ENCODE measurements at places on chromosomes 2 and 18.
A peak's percentile ranks its signal among the peaks of the same experiment; 100 is the strongest.

DNA sequence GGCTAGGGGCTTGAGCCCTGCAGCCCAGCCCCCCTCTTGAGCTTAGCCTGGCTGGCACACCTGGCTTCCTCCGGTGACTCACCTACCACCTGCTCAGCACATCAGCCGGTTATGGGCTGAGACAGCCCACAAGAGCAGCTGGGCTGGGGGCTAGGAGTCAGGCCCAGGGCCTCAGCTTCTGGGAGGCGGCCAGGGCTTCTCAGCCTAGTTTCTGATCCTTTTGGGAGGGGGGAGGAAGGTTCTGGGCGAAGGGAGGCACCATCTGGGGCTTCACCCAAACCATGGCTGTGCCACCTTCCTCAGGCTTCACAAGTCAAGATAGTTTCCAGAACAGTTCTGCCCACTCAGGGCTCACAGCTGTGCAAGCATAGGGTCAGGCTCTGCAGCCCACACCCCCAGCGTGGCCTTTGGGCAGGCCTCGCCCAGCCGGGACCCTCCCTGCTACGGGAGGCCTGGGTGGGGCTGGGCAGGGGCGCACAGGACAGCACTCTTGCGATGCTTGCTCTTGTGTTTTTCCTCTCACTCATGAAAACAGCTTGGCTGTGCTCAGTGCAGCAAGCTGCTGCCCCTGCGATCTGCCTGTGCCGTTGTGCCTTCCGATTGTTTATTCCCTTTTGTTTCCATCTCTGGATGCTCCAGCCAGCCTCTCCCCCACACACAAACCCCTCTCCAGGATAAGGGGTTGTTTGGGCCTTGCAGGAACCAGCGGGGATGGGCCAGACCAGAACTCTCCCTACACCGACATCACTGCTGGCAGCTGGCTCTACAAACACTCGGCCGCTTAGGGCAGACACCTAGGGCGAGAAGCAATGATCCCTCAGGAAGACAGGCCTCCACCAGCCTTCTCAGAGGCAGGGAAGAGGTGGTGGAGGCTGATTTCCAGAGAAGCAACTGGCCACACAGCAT is 26.1 kb upstream of the SEMA4C start:
- DNase-seq = no peak

DNA sequence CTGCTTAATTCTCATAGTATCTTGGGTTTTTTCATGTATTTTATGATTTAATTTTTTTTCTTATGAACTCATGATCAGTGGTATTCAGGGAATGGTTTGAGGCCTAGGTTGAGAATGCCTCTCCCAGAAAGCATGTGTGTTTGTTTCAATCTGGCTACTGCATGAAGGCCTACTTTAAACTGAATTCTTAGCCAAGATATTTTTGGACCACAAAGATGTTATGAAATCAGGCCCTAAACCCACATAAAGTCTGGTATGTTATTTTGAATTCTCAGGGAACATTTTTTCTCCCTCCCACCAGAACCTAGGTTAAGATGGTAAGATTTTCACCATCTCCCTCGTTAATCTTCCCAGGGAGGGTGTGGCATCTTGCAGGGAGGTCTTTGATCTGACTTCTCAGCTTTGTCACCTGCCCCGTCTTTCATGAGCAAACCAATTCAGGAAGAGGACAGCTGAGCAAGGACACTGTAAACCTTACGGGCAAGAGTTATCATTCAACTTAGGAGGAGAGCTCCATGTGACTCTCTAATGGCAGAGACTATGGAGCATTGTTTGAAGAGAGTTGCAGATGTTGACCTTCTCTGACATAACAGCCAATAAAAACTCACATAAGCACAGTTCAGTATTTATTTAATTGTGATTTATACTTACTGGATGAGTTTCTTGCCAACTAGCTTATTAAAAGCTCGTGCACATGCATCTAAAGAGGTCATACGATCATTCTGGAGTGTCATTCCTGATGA is 21.3 kb upstream of the ACKR3 start:
- no peak for DNase-seq

GRCh38 chr2:43031471-43032212 is 194.8 kb downstream of the ZFP36L2 start:
- no peak for DNase-seq

DNA sequence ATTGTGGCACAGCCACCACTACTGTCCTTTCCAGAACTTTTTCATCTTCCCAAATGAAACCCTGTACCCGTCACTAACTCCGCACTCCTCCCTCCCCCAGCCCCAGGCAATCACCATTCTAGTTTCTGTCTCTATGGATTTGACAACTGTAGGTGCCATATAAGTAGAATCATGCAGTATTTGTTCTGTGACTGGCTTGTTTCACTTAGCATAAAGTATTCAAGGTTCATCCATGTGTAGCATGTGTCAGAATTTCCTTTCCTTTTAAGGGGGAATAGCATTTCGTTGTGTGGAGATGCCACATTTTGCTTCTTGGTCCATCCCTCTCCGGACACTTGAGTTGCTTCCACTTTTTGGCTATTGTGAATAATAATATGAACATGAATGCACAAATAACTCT is 842 bp upstream of the CKAP2L start:
- DNase-seq = peak; percentile 11

DNA sequence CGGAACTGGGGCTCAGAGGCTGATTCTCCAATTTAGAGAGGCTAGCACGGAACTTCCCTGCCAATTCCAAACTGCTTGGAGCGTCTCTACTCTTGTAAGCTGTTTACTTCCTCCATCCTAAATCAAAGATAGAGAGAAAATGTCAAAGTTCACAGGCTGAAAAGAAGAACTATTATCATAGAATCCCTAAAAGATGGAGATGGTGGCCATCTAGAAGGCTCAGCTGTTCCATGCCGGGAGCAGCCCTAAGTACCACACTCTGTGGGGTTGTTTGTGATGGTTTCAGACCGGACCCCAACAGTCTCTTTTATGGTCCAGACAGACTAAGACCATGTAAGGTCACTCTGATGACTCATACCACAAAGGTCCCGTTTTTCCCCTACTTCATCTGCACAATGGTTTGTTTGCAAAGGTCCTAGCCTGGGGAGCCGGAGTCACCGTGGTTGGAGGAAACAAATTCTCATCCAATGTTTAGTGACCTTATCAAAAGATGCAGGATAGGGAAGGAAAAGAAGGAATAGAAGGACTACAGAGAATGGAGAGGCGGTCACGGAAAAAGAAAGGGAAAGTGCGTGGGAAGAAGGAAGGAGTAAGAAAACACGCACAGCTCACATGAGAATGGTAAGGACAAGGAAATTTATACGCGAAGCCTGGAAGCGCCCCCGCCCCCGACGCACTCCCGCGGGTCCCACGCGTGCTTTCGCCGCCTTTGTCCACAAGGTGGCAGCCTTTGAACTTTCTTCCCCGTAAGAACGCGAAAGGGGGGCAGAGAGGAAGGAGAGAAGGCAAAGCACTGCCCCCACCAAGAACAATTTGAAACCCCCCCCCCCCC is 453 bp upstream of the ANTXR1 start:
- peak; percentile 81 for DNase-seq

GRCh38 chr18:30676053-30676480 is 366.5 kb downstream of the DSC3 start:
- DNase-seq = no peak

DNA sequence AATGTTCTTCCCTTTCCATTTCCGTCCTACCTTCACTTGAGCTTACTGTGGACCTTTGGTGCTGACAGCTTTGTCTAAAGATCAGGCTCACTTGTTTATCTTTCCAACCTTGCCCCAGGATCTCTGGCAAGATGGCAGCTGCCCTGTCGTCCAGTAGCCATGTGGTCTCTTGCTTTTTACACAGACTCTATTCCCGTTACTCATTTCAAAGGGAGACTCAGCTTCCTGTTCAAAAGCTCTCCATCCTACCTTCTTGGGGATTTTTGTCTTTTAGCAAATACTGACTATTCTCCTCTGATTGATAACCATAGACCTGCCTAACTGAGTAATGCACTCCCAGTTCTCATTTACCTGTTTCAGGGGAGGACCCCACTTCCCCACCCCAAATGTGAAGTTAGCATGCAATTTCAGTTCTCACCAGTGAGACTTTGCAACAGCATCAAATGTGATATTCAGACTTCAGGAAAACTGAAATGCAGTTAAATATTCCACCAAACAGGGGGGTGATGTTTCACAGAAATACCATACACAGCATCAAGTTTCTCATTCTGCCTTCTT is 184.4 kb downstream of the MYO3B start:
- DNase-seq = no peak

DNA sequence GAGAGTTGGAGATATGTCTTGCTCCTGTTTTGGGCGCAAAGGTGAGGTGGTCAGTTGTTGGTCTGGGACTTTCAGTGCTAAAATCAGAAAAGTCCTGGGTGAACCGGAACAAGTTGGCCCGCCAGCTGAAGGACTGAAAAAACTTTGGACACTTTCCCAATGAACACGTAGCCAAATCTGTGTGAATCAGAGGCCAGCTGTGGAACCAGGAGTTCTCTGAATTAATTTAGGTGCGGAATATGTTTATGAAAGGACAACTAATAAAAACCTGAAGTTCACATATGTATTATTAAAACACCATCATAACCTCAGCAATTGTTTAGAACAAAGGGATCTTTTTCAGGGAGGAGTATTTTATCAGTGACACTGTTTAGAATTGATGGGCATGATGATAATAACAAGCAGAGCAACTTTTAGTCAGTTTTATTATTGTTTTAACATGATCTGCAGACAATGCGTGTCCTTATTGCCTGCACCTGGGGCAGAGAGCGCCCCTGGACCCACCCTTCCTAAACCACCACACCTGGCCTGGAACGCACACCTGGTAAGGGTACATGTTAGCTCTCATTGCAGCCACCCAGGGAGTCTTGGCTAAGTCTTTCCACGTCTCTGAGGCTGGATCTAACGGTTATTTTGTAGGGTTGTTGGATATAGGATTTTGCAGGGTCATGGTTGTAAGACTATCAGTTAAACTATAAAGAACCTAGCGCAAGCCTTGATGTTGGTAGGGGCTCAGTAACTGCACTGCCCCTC is 9.9 kb upstream of the ODC1 start:
- no peak for DNase-seq

DNA sequence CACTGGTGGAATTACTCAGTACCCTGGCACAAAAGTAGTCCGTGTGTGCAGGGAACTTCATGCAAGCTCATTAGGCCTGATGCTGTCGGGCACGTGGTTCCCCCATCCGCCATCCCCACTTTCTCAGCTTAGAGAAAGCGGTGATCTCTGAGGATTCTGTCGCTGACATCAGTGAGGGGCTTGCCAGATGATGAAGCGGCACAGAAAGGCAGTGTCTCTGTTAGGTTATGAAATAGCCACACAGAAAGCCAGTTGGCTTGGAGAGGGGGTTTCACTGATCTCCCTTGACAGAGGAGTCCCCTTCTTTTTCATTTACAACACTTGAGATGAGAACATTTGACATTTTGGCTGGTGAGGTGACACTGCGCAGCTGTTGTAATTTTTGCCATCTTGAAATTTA is 179.7 kb downstream of the FAM210A start:
- DNase-seq = no peak

GRCh38 chr2:172447811-172448493 is 20.6 kb downstream of the ITGA6 start:
- DNase-seq = no peak

GRCh38 chr2:217045700-217046475 is 186.0 kb upstream of the TNP1 start:
- no peak for DNase-seq

DNA sequence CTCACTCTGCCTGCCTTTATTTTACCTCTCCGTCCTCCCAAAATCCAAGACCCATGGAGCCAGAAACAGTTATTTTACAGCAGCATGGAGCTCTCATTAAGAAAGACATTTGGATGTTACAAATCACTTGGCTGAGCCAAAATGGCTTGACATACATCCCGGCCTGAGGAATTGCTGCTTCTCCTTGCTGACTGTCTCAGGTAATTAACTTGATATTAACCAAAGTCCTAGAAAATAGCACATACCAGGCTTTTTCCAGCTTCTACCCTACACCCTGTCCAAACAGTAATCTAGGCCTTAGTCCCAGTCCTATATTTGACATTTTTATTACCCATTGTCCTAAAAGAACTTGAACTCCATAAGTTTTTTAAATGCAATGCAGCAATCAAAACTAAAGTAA is 205.0 kb downstream of the TMX3 start:
- no peak for DNase-seq

DNA sequence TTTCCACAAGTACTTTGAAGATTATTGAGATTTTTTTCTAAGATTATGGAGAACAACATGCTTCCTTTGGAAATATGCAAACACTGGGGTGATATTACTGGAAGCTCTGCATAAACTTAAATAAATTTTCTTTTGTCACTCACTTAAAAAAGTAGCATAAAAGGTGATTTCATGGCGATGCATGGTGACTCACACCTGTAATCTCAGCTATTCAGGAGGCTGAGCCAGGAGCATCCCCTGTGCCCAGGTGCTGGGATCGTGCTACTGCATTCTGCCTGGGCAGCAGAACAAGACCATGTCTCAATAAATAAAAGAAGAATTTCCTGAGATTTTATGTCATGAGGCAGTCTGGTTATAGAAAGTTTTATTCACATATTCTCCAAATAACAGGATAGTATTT is 679.1 kb upstream of the CDH2 start:
- no peak for DNase-seq

DNA sequence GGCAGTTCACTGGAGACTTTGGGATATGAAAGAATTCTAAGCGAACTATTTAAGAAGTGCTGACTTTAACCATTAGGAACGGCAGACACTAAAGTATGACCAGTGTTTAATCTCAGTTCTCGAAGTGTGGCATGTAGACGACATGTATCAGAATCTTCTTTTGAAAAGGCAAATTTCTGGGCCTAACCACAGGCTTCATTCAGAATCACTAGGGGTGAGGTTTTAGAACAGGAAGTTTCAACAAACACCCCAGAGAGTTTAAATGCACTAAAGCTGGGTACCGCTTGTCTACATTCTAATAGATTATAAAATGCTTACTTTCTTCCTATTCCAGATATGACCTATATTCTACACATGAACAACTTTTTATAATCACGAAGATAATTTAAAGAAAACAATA is 180.3 kb downstream of the ANKRD44 start:
- no peak for DNase-seq

- no peak for DNase-seq
Measured at GRCh38 chr18:3652380-3653262, 202.6 kb downstream of the TGIF1 start.

- no peak for DNase-seq
Measured at GRCh38 chr2:100965596-100965995, 36.5 kb upstream of the RPL31 start.

GRCh38 chr2:190812506-190813294 is 67.9 kb upstream of the GLS start:
- no peak for DNase-seq

GRCh38 chr18:8807488-8807805 is 102.1 kb downstream of the MTCL1 start:
- no peak for DNase-seq

DNA sequence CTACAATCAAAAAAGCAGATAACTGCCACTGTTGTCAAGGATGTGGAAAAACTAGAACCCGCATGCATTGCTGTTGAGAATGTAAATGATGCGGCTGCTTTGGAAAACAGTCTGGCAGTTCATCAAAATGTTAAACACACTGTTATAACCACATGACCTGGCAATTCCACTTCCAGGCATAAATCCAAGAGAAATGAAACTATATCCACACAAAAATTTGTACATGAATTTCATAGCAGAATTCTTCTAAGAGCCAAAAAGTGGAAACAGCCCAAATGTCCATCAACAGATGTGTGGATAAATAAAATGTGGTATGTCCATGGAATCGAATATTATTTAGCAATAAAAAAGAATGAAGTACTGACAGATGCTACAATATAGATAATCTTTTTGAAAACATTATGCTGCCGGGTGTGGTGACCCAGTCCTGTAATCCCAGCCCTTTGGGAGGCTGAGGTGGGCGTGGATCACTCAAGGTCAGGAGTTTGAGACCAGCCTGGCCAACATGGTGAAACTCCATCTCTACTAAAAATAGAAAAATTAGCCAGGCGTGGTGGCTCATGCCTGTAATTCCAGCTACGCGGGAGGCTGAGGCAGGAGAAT is 32.0 kb downstream of the ERCC3 start:
- DNase-seq = no peak
